Brain microvascular endothelial cell (primary cell): ENCODE measurements at places on chromosomes 11 and 22.
A peak's percentile ranks its signal among the peaks of the same experiment; 100 is the strongest.

- DNase-seq, result no peak
These were observed 1.1 kb downstream of the IGF2 start for GRCh38 chr11:2138068-2138430.

GRCh38 chr11:83070731-83071566 lies 748 bp downstream of the RAB30 start:
- no peak for DNase-seq

- DNase-seq, result no peak
These were observed 76.9 kb downstream of the MYO7A start for GRCh38 chr11:77204754-77205466.

DNA sequence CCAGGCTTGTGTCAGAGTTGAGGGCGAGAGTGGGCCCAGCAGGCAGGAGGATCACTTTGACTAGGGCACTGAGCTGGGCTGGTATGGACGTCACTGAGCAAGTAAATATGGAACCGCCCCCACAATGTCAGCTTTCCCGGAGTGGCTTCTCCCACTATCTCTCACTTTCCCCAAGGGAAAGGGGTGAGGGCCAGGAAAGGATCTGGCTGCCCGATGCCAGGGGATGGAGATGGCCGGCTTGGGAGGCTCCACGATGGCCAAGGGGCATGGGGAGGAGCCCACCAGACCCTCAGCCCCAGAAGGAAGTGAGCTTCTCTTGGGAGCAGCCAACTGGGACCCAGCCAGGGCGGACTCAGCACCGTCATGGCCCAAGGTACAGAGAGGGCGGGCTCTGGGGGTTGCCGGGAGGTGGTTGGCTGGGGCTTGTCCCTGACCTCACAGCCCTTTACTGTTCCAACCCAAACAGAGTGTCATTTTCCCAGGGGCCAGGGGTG lies 8.7 kb downstream of the PRDM11 start:
- no peak for DNase-seq

DNA sequence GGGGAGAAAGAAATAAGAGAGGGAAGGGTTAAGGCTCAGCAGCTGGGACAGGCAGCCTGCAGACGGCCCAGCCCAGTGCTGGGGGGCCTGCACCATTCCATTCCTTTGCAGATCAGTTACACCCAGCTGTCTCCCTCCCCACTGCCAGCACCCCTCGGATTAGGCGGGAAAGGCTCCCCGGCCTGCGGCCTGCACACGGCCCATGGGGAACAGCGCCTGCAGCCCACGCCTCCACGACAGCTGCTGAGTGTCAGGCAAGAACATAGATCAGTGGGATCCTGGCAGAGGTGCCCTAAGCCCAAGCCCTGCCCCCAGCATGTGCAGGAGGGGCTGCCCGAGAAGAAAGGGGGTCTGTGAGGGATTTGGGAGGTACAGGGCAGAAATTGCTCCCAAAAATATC lies 65.8 kb upstream of the MYOD1 start:
- no peak for DNase-seq

DNA sequence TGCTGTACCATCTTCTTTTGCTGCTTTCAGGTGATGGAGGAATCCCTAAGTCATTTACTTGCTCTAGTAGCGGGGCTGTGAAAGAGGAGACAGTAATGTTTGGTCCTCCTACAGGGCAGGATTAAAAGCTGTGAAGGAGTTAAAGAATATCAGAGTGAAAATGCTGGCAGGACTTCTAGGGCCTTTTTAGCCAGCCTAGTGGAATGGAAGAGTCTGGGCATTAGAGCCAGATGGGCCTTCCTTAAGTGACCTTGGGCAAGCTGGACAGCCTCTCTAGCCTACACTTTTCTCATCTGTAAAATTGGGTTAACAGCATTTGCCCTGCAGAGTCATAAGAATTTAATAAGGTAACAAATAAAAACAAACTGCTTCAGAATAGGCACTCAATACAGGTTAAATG lies 114.7 kb downstream of the RBFOX2 start:
- no peak for DNase-seq

DNA sequence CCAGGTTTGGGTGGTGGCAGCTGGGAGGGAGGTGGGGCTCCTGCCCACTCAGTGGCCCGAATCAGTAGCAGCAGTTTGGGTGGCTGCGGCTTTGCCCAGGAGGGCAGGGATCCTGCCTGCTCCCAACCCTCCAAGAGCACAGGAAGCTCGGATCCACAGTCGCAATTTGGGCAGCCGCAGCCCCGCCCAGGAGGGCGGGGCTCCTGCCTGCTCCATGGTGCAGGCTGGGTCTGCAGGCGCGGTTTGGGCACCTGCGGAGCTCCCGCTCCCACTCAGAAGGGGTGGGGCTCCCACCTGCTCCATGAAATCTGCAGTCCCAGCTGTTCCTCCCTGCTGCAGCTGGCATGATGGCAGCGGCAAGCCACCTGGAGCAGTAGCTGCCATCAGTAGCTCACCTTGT lies 38.1 kb upstream of the CALCB start:
- no peak for DNase-seq

DNA sequence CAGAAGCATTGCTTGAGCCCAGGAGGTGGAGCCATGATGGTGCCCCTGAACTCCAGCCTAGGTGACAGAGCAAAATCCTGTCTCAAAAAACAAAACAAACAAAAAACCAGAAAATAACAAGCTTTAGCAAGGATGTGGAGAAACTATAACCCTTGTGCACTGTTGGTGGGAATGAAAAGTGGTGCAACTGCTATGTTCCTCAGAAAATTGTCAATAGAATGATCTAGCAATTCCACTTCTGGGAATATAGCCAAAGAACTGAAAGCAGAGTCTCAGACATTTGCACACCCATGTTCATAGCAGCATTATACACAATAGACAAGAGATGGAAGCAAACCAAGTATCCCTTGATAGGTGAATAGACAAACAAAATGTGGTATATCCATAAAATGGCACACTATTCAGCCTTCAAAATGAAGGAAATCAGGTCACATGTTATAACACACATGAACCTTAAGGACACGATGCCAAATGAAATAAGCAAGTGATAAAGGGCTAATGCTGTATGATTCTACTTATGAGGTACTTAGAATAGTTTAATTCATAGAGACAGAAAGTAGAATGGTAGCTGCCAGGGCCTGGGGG lies 15.9 kb downstream of the KLHL22 start:
- DNase-seq, result no peak

GRCh38 chr11:93494357-93494756 lies 48.8 kb downstream of the SMCO4 start:
- peak; percentile 16 for DNase-seq

DNA sequence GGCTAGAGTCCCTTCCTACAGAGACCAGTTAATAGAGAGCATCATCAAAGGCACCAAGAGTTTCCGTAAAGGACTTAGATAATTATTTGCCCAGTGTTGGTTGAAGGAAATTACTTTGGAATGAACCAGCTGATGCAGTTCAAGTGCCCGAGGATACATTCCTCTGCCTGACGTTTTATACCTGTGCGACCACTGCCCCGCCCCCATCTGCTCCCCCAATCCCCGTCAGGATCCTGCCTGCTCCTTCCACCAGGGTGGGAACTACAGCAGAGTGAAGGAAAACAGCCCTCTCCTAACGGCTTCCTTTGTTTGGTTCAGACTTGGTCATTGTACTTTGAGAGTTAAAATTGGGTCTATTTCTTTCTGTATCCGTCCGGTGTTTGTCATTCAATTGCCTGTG lies 761.5 kb downstream of the NTM start:
- no peak for DNase-seq

GRCh38 chr11:105215528-105215927 lies 76.0 kb upstream of the CARD18 start:
- no peak for DNase-seq

GRCh38 chr11:73889019-73889418 lies 12.2 kb downstream of the PAAF1 start:
- DNase-seq, result no peak

DNA sequence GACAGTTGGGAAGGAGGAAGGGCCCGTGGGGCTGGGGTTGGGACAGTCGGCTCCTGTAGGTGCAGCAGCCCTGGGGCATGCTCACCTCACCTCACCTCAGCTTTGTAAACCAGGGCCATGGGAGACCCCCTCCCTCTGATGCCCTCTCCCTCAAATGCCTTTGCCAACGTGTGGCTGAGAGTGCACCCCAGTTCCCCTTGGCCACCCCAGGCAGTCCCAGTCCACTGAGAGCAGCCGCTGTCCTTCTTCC lies 4.2 kb upstream of the NEAT1 start:
- no peak for DNase-seq

GRCh38 chr11:88411265-88411664 lies 73.7 kb upstream of the CTSC start:
- peak; percentile 56 for DNase-seq

DNA sequence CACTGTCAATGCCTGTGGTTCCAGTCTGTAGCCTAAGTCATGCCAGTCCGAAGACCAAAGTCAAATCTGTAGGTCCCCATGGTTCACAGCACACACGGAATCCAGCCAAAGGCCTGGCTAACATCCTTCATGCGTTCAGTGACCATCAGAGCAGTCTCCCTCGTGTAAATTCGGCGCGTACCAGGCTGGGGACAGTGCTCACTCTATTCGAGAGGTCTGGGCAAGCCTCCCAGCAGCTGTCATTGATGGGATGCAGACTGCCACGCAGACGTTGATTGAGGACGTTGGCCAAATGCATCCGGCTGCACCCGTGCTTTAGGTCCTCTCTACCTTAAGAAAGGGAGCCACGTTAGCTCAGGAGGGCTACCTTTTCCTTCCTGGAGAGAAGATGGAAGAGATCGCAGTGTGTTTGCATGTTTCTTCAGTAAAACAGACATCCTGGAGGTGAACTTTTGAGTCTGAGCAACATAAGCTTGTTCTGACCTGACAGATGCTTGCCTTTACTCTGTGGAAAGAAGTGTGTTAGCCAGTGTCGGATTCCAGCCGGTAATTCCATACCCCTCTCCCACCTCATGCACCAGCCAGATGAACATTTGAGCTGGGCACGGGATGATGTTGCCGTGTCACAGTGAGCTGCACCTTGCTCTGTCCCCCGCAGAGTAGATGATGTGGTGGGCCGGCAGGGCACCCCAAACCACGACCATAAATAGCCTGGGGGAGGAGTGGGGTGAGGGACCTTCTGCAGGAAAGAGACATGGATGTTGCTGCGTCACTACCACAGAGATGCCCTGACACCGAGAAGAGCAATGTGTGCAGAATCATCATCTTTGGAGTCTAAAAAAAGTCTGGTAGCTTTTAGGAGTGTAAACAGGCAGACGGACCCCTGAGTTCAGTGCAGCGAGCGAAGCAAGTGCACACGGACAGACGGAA lies 12.2 kb downstream of the CTTN start:
- no peak for DNase-seq

DNA sequence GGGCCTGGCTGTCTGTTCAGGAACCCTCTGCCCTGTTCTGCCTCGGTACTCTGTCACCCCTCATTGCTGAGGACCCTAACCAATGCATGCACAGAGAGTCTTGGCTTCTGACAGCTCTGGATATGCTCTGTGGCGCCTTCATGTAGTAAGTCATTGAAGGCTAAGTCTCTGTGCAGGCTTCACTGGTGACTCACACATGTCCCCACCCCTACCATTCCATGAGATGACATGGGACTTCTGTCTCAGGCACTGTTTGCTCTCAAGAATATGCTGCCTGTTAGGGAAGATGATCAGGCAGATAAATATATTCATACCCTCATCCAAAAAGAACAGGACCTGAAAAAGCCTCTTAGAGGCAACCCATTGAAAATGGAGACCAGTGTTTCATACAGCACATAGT lies 43.6 kb upstream of the HORMAD2 start:
- peak; percentile 25 for DNase-seq

GRCh38 chr22:50728523-50728931 lies 9.5 kb upstream of the ACR start:
- no peak for DNase-seq

DNA sequence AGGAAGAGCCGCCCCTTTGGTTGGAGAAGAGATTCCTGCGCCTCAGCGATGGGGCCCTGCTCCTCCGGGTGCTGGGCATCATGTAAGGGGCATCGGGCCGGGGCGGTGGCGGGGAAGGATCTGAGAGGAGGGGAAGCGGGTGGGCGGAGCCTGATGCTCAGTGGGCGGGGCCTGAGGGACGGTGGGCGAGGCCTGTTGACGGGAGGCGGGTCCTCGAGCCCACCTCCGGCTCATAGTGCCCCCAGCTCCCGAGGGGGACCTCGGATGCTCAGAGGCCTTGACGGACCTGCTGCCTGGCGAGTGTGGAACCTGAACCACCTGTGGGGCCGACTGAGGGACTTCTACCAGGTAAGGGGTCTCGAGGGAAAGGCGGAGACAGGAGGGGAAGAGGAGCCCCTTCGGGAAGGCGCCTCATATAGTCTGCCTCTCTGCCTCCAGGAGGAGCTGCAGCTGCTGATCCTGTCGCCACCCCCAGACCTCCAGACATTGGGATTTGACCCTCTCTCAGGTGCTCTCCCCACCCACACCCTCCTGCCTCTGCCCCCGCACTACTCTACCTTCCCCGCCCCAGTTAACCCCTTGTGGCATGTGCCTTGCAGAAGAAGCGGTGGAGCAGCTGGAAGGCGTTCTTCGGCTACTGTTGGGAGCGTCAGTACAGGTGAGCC lies 799 bp downstream of the CCDC88B start:
- no peak for DNase-seq

- no peak for DNase-seq
These were observed 17.8 kb downstream of the ADA2 start for GRCh38 chr22:17201285-17201945.

DNA sequence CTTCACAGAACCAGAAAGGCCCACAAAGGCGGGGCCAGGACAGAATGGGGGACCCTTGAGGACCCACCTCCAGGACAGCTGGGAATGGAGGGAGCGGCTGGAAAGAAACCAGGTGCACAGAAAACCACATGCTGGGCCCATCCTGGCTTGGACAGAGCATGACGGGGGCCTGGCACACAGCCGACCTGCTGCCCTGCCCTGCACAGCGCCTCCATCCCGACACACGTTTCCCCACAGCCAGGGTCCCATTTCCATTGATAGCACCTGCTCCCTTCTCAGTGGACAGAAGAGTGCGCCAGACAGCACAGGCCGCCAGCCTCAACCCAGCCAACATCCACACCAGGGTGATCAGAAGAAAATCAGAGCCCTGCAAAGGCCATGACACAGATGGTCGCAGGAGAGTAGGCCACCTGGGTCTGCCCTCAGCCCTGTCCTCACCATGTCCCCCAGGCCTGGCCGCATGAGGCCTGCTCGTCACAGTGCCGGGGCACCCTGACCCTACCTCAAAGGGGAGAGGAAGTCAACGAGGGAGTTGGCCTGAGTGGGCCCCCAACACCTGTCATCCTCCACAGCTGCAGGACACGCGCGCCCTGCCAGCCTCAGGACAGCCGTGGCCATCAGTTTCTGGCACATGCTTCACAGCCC lies 28.1 kb downstream of the BRD1 start:
- no peak for DNase-seq

- no peak for DNase-seq
These were observed 1.3 kb downstream of the BMAL1 start for GRCh38 chr11:13278609-13279486.

- DNase-seq, result no peak
These were observed 71.8 kb upstream of the PARVG start for GRCh38 chr22:44108806-44109385.

- no peak for DNase-seq
These were observed 85.9 kb downstream of the SBF2 start for GRCh38 chr11:10208131-10208575.

DNA sequence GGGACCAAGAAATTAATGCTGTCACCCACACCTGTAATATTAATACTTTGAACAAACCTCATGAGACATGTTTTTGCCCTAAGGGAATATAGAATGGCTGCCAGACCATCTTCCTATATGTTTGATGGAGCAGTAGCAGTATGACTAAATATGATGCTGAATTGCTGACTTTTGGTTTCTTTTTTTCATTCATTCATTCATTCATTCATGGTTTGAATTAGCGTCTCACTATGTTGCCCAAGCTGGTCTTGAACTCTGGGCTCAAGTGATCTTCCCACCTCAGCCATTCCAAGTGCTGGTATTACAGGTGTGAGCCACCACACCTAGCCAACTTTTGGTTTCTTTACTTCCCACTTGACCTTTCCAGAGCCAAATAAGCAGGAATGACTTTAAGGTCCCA lies 7.8 kb downstream of the CCDC117 start:
- no peak for DNase-seq
